ENCODE measurements at places on chromosomes 3 and 15.

- no peaks in the 10 kb centered on the region for H3K4me1 ChIP-seq
- no peak overlapping the region for H3K4me3 ChIP-seq
- no peak for DNase-seq
- no peaks in the 10 kb centered on the region for H3K36me3 ChIP-seq
Measured at GRCh38 chr15:34696506-34696905, 58.3 kb downstream of the GJD2 start.

GRCh38 chr3:37197810-37198371 lies 23.5 kb upstream of the LRRFIP2 start:
- no peaks in the 10 kb centered on the region for H3K27me3 ChIP-seq
- H3K4me1 ChIP-seq = no peaks in the 10 kb centered on the region
- H3K4me3 ChIP-seq = no peak overlapping the region

DNA sequence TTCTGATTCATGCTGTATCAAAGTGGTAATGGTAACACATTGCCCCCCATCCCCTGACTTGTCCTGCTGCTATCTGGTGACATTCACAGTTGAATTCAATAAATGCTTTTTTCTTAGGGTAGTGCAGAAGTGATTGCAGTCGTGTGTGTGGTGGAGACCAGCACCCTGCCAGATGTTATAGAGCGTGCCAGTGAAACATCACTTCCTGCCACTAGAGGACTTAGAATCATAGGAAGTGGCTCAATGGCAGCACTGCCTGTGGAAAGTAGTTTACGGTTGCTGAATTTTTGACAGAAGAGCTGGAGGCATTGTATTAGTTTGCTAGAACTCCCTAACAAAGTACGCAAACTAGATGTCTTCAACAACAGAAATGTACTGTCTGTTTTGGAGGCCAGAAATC lies 37.4 kb upstream of the P2RY12 start:
- no peaks in the 10 kb centered on the region for H3K4me1 ChIP-seq
- no peak overlapping the region for H3K4me3 ChIP-seq
- no peaks in the 10 kb centered on the region for H3K36me3 ChIP-seq

DNA sequence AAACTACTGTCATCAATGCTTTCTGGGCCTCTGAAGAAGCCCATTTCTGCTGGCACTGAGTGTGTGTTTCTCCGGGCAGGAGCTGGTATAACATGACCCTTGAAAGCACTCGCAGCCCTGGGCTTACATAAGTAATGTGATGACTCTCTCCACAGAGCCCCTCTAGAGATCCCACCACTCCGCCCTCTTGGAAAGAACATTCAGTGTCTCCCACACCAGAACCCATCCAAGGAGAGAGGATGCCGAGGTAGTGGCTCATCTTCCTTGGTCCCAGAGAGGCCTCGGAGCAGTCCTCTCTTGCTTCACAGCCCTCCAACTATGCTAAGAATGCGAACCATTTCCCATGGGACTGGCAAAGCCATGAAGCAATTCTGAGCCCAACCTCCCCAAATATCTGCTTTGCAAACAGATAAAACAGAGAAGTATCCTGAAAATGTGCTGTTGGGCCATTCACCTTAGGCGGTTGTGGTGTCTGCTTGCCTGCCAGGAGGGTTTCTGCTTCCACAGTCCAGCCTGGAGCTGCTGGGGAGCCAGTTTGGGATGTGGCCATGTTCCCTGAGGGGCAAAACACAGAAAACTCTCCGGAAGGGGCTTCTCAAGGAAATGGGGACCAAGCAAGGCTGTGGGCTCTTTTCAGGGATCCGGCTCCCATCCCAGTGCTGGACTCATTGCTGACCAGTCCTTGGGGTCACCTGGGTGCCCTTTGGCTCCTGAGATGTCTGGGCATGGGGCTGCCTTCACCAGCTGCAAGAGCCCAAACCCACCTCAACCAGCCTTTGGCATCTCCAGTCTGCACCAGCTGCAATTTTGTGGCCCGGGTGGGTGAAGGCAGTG lies 47.3 kb downstream of the AMOTL2 start:
- no peaks in the 10 kb centered on the region for H3K27me3 ChIP-seq
- H3K4me3 ChIP-seq = no peak overlapping the region
- H3K27ac ChIP-seq = no peak overlapping the region
- H3K4me1 ChIP-seq = no peaks in the 10 kb centered on the region
- no peak for DNase-seq
- no peaks in the 10 kb centered on the region for H3K36me3 ChIP-seq

DNA sequence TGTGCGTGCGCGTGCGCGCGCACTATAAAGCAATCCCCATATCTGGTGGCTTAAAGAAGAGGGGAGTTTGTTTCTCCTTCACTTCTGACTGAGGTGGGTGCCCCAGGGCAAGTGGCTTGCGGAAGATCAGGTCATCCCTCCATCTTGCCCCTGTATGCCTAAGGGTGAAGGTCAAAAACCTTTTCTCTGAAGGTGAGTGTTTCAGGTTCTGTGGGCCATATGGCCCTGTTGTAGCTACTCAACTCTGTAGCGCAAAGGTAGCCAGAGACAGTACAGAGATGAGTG lies 5.5 kb downstream of the ABTB1 start:
- H3K36me3 ChIP-seq = no peaks in the 10 kb centered on the region
- H3K4me3 ChIP-seq = no peak overlapping the region
- no peaks in the 10 kb centered on the region for H3K27me3 ChIP-seq
- no peak for DNase-seq
- peaks cover 16% of the 10 kb centered on the region for H3K4me1 ChIP-seq

GRCh38 chr3:177335728-177336127 lies 138.4 kb upstream of the TBL1XR1 start:
- H3K4me1 ChIP-seq = peaks cover 19% of the 10 kb centered on the region
- no peaks in the 10 kb centered on the region for H3K36me3 ChIP-seq
- no peaks in the 10 kb centered on the region for H3K27me3 ChIP-seq
- no peak overlapping the region for H3K27ac ChIP-seq
- DNase-seq = no peak
- no peak overlapping the region for H3K4me3 ChIP-seq

- no peak overlapping the region for H3K4me3 ChIP-seq
- no peaks in the 10 kb centered on the region for H3K4me1 ChIP-seq
- peaks cover 4% of the 10 kb centered on the region for H3K36me3 ChIP-seq
Measured at GRCh38 chr15:57286446-57287122, 89.7 kb upstream of the CGNL1 start.

- H3K4me3 ChIP-seq = no peak overlapping the region
- no peaks in the 10 kb centered on the region for H3K27me3 ChIP-seq
- no peaks in the 10 kb centered on the region for H3K36me3 ChIP-seq
- no peaks in the 10 kb centered on the region for H3K4me1 ChIP-seq
- no peak for DNase-seq
Measured at GRCh38 chr3:132344666-132345280, 27.6 kb downstream of the ACP3 start.

DNA sequence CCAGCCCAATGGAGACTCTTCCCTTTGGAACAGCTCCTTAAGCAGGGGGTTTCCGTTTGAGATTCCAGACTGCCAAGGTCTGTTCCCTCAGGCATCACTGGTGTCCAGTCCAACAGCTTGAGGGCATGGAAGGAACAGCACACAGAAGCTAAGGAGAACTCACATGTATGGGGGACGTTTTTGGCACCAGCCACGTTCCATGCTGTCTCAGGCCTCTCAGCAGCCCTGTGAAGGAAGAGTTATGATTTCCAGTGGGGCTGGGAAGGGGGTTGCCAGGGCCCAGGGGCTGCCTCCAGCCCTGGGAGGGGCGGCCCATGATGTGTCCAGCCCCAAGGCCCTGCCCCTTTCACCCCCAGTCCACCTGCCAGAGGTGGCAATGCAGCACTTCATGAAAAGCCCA lies 7.5 kb upstream of the RHO start:
- no peak overlapping the region for H3K4me3 ChIP-seq
- no peak for DNase-seq
- H3K27me3 ChIP-seq = no peaks in the 10 kb centered on the region
- H3K27ac ChIP-seq = no peak overlapping the region
- H3K36me3 ChIP-seq = no peaks in the 10 kb centered on the region

- no peak overlapping the region for H3K27ac ChIP-seq
- H3K27me3 ChIP-seq = no peaks in the 10 kb centered on the region
- no peaks in the 10 kb centered on the region for H3K4me1 ChIP-seq
- H3K4me3 ChIP-seq = no peak overlapping the region
- no peaks in the 10 kb centered on the region for H3K36me3 ChIP-seq
Measured at GRCh38 chr3:104178680-104179079, 1188.0 kb upstream of the ALCAM start.

GRCh38 chr3:126996905-126997304 lies 14.0 kb downstream of the PLXNA1 start:
- DNase-seq = no peak
- no peaks in the 10 kb centered on the region for H3K4me1 ChIP-seq
- no peak overlapping the region for H3K4me3 ChIP-seq
- H3K36me3 ChIP-seq = no peaks in the 10 kb centered on the region
- H3K27me3 ChIP-seq = no peaks in the 10 kb centered on the region

GRCh38 chr3:39933986-39934693 lies 124.7 kb downstream of the MYRIP start:
- no peaks in the 10 kb centered on the region for H3K4me1 ChIP-seq
- no peak overlapping the region for H3K4me3 ChIP-seq
- no peaks in the 10 kb centered on the region for H3K36me3 ChIP-seq
- no peak for DNase-seq
- no peaks in the 10 kb centered on the region for H3K27me3 ChIP-seq

Measured in CD8-positive, alpha-beta memory T cell (primary cell).